Activated naive CD4-positive, alpha-beta T cell treated with anti-CD3 and anti-CD28 coated beads for 36 hours (primary cell): ENCODE measurements at places on chromosomes 6 and 20. TPM values are rescaled to one million over a fixed set of nuclear protein-coding genes. Genes with fewer than 3 reads are reported as not detected.

GRCh38 chr6:16391451-16391912 is 153.1 kb downstream of the GMPR start:
- H3K4me3 ChIP-seq = no peak overlapping the region
- DNase-seq = no peak
- H3K27ac ChIP-seq = no peak overlapping the region
- no peaks in the 10 kb centered on the region for H3K4me1 ChIP-seq

DNA sequence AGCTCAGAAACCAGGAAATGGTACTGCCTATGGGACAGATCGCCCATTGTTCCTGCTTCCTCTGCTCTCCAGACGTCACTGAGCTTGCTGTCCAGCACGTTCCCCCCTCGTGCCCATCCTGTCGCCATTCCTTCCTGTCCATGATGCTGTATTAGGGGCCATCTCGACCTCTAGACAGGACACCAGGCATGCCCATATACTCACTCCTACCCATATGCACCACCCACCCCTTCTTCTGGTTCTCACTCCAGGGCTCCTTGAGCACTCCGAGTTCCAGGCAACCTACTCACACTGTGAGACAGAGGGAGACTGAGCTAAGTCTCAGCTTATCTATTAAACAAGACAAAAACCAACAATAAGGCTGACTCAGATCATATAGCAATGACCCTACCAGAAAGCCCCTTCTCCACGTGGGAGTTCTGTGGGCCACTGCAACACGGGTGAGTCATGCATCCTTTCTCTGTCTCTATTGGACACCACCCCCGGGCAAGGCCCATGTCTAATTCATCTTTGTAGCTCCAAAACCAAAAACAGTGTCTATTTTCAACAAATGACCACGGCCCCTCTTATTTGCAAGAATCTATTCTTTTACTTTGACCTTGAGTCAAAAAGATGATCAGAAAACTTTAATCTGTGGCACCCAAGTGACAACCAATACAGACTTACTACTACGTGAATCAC is 65.7 kb downstream of the PSMG4 start:
- no peaks in the 10 kb centered on the region for H3K27me3 ChIP-seq
- no peak overlapping the region for H3K4me3 ChIP-seq
- no peaks in the 10 kb centered on the region for H3K36me3 ChIP-seq
- H3K4me1 ChIP-seq = peaks cover 3% of the 10 kb centered on the region

GRCh38 chr6:31285486-31285885 is 13.6 kb upstream of the HLA-C start:
- no peak overlapping the region for H3K27ac ChIP-seq
- peaks cover 2% of the 10 kb centered on the region for H3K27me3 ChIP-seq
- no peak for DNase-seq

DNA sequence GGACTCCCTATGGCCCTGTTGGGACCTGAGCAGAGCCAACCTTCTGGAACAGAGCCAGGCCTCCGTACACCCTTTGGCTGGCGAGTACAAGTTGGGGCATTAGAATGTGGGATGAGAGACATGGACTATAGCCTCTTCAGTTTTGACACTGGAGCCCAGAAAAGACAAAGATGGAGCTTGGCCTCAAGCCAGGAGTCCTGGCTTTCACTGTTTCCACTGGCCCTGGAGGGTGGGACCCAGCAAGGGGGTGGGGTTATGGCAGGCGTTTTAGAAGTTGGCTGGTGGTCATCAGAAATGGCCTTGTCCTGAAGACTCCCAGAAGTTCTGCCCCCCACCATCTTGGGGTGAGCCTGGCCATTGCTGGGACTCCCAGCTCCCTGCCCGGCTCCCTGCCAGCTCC is 21.8 kb downstream of the ITPR3 start:
- no peak for DNase-seq
- no peak overlapping the region for H3K4me3 ChIP-seq
- H3K4me1 ChIP-seq = peaks cover 14% of the 10 kb centered on the region
- no peak overlapping the region for H3K27ac ChIP-seq

GRCh38 chr20:52904837-52905236 is 67.3 kb upstream of the TSHZ2 start:
- no peaks in the 10 kb centered on the region for H3K36me3 ChIP-seq
- no peak for DNase-seq
- H3K4me3 ChIP-seq = no peak overlapping the region
- H3K4me1 ChIP-seq = peaks cover 2% of the 10 kb centered on the region
- peaks cover 8% of the 10 kb centered on the region for H3K27me3 ChIP-seq
- no peak overlapping the region for H3K27ac ChIP-seq

HSPA1L gene
- total RNA-seq = 0.86 TPM

PRR18 gene
- not detected for total RNA-seq
